Spleen (tissue), 13 donors: ENCODE measurements at places on chromosomes 6 and 20. TPM values are rescaled to one million over a fixed set of nuclear protein-coding genes. Genes with fewer than 3 reads are reported as not detected.

GRCh38 chr20:33871362-33871761 is 60.2 kb downstream of the CHMP4B start:
- no peaks in the 10 kb centered on the region for H3K27me3 ChIP-seq
- no peak for DNase-seq

- no peaks in the 10 kb centered on the region for H3K4me1 ChIP-seq
- peak; percentile 81 for DNase-seq
- H3K27ac ChIP-seq: no peak overlapping the region
These were observed 24.2 kb upstream of the SGK1 start for GRCh38 chr6:134341999-134342567.

DNA sequence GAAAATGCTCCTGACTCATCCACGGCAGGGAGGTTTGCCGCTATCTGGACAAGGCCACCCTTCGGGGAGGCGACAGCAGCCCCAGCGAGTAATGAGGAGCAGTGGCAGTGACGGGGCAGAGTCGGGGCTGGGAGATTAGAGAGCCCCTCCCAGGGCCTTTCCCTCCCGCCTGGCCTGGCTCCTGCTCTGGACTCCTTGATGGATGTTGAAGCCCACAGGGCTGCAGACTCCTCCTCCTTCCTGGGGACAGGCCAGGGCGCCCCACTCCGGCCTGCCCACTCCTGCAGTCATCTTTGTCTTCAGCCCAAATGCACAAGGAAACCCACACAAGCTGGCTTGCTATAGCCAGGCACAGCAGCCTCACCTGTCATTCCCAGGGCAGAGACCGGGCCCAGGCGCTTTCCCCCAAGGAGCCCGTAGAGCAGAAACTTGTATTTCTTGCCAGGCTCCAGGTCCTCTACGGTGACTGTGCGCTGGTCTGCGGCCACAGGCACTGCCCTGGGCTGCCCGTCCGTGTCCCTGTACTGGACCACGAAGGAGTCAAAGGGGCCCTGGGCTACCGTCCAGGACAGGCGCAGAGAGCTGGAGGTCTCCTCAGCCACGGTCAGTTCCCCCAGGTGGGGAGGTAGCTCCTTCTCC is 7.7 kb downstream of the CYP21A2 start:
- peaks cover 28% of the 10 kb centered on the region for H3K4me1 ChIP-seq
- no peak overlapping the region for H3K27ac ChIP-seq
- peak; percentile 58 for DNase-seq
- no peaks in the 10 kb centered on the region for H3K36me3 ChIP-seq
- no peak overlapping the region for H3K4me3 ChIP-seq

- no peaks in the 10 kb centered on the region for H3K27me3 ChIP-seq
- peaks cover 19% of the 10 kb centered on the region for H3K4me1 ChIP-seq
- DNase-seq: no peak
- no peak overlapping the region for H3K4me3 ChIP-seq
These were observed 219.2 kb upstream of the LRFN2 start for GRCh38 chr6:40806256-40806864.

GRCh38 chr20:20299904-20300303 is 68.0 kb upstream of the INSM1 start:
- H3K27me3 ChIP-seq: no peaks in the 10 kb centered on the region
- no peaks in the 10 kb centered on the region for H3K4me1 ChIP-seq
- no peaks in the 10 kb centered on the region for H3K36me3 ChIP-seq

- H3K27me3 ChIP-seq: no peaks in the 10 kb centered on the region
- no peak overlapping the region for H3K4me3 ChIP-seq
- DNase-seq: no peak
- H3K36me3 ChIP-seq: peaks cover 63% of the 10 kb centered on the region
- no peak overlapping the region for H3K27ac ChIP-seq
These were observed 39.7 kb downstream of the KCNS1 start for GRCh38 chr20:45061244-45061643.

DNA sequence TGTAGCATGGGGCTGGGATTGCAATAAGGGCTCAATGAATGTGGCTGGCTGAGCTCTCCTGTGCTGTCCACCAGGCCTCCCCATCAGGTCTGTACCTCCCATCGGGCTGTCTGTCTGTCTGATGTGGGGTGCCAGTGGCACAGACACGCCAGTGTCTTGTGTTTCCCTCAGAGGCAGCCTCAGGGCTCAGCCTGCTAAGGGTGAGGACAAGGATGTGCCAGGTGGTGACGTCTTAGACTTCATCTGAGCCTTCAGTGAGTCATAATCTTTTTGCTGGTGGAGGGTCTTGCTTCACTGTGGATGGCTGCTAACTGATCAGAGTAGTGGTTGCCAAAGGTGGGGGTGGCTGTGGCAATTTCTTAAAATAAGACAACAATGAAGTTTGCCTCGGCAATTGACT is 194.7 kb downstream of the NRN1 start:
- H3K27me3 ChIP-seq: no peaks in the 10 kb centered on the region
- no peak for DNase-seq
- no peak overlapping the region for H3K27ac ChIP-seq
- H3K4me1 ChIP-seq: no peaks in the 10 kb centered on the region
- no peaks in the 10 kb centered on the region for H3K36me3 ChIP-seq

- no peak for DNase-seq
- no peak overlapping the region for H3K4me3 ChIP-seq
- no peaks in the 10 kb centered on the region for H3K27me3 ChIP-seq
- H3K36me3 ChIP-seq: no peaks in the 10 kb centered on the region
These were observed 252.3 kb upstream of the KCNG1 start for GRCh38 chr20:51275181-51275580.

- no peaks in the 10 kb centered on the region for H3K36me3 ChIP-seq
- DNase-seq: no peak
- peaks cover 22% of the 10 kb centered on the region for H3K4me1 ChIP-seq
- no peak overlapping the region for H3K27ac ChIP-seq
- H3K27me3 ChIP-seq: peaks cover 49% of the 10 kb centered on the region
- H3K4me3 ChIP-seq: no peak overlapping the region
These were observed 18.3 kb downstream of the SIM1 start for GRCh38 chr6:100446115-100447080.

DNA sequence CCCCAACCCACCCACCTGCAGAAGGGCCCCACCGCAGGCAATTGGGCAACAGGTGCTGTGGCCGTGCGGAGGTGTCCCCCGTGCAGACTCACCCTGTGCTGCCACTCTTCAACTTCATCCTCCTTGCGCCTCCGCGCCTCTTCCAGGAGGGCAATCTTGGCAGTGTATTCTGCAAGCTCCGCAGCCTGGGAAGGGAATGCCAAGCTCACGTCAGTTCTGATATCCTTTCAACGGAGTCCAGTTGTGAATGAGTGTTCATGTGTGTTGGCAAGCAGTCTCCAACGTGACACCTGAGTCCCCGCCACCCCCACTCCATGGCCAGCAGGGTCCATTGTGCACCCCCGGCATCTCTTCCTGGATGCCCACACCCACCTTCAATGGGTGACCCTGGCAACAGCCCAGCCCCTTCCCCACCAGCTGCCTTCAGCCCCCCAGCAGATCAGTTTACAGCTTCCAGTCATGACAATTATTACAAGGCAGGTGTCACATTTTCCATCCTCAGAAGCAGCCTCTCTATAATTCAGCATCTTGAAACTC is 49.9 kb downstream of the EZR start:
- peaks cover 100% of the 10 kb centered on the region for H3K36me3 ChIP-seq
- H3K4me1 ChIP-seq: peaks cover 11% of the 10 kb centered on the region
- DNase-seq: no peak
- H3K4me3 ChIP-seq: no peak overlapping the region
- H3K27me3 ChIP-seq: no peaks in the 10 kb centered on the region
- no peak overlapping the region for H3K27ac ChIP-seq

GRCh38 chr6:84979541-84979940 is 215.1 kb upstream of the TBX18 start:
- no peaks in the 10 kb centered on the region for H3K4me1 ChIP-seq
- no peak overlapping the region for H3K27ac ChIP-seq
- no peaks in the 10 kb centered on the region for H3K27me3 ChIP-seq

DNA sequence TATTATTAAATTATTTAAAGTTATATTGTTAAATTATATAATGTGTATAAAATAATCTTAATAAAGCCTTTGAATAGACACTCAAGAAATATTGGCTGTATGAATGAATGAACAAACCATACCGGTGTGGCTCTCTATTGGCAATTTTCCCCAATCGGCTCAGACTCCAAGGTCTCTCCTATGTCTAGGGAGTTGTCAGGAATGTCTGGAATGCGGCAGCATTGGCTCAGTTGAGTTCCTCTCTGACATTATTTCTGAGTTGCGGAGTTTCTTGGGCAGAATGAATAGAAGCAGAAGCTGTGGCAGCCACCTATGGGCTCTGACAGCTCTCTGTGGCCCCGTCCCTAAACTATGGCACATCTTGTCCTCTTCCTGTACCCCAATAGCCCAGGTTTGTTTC is 111.0 kb downstream of the SOBP start:
- H3K27ac ChIP-seq: no peak overlapping the region
- no peaks in the 10 kb centered on the region for H3K36me3 ChIP-seq
- H3K4me1 ChIP-seq: no peaks in the 10 kb centered on the region
- H3K4me3 ChIP-seq: no peak overlapping the region

DNA sequence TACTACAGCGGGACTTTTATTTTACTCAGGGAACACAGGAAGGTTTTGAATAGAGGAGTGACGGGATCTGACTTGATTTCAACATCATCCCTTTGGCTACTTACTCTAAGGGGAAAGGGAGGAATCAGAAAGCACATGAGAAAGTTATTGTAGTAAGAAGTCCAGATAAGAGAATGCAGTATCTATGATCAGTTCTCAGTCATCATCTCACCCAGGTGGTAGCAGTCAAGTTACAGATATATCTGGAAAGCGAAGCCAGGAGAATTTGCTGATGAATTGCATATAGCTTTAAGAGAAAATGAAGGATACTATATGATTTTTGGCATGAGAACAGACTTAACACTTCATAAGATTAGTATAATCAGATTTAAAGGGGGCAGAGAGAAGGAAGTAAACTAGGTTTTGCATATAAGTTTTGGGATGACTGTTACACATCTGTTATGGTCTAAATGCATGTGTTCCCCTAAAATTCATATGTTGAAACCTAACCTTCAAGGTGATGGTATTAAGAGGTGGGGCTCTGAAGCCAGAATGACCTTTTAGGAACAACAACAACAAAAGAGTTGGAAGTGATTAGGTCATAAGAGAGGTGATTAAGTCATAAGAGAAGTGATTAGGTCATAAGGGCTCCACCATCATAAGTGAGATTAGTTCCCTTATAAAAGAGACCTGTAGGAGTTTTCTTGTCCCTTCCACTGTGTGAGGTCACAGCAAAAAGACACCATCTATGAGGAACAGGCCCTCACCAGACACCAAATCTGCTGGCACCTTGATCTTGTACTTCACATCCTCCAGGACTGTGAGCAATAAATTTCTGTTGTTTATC is 6.7 kb downstream of the RAD21L1 start:
- H3K27me3 ChIP-seq: peaks cover 36% of the 10 kb centered on the region
- no peaks in the 10 kb centered on the region for H3K36me3 ChIP-seq
- H3K4me1 ChIP-seq: no peaks in the 10 kb centered on the region
- no peak overlapping the region for H3K27ac ChIP-seq

DNA sequence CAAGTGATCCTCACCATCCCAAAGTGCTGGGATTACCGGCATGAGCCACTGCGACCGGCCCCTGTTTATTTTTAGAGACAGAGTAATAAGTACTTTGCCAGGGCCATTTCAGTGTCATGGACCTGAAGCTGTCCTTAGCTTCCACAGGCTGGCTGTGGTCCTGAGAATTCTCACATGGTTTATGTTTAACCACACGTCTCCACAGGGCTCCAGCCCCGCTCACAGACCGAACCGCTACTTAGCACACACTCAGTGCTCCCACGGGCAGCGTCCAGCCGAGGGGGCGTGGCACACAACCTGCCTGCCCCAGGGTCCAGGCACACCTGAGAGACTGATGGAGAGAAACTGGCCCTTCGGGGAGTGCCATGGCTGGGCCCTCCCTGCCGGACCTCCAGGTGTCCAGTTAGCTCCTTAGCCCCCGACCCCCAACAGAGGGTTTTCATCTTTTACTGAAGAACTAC is 11.7 kb downstream of the ACSS1 start:
- peak overlapping the region; percentile 94 for H3K27ac ChIP-seq
- no peaks in the 10 kb centered on the region for H3K36me3 ChIP-seq
- H3K27me3 ChIP-seq: no peaks in the 10 kb centered on the region
- DNase-seq: peak; percentile 76
- H3K4me1 ChIP-seq: peaks cover 53% of the 10 kb centered on the region

DNA sequence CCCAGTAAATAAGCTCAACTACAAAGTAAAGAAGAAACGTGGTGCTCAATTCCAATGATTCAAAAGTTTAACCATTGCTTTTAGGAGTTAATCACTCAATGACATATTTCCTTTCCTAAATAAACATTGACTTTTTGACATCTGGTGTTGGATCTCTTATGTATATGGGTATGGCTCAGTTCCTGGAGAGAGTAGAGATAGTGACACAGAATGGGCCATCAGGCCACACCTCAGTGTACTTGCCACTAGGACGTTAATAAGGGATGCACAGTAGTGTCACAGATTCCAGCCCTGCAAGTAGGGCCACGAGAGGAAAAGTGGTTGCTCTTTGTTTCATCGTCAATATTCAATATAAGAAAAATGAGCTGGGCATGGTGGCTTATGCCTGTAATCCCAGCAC is 48.9 kb upstream of the TXNDC5 start:
- H3K4me1 ChIP-seq: peaks cover 5% of the 10 kb centered on the region
- no peak for DNase-seq
- H3K27ac ChIP-seq: no peak overlapping the region
- H3K27me3 ChIP-seq: no peaks in the 10 kb centered on the region
- no peak overlapping the region for H3K4me3 ChIP-seq

The C6orf58 gene
- polyA plus RNA-seq: 0.11 TPM

The UTRN gene
- 29.1 TPM for polyA plus RNA-seq

The DTNBP1 gene
- 29.3 TPM for polyA plus RNA-seq

The POPDC3 gene
- not detected for polyA plus RNA-seq
